ENCODE measurements at places on chromosomes 4 and X.

GRCh38 chr4:124868495-124868894, 156.0 kb upstream of the ANKRD50 start:
- DNase-seq: no peak

DNA sequence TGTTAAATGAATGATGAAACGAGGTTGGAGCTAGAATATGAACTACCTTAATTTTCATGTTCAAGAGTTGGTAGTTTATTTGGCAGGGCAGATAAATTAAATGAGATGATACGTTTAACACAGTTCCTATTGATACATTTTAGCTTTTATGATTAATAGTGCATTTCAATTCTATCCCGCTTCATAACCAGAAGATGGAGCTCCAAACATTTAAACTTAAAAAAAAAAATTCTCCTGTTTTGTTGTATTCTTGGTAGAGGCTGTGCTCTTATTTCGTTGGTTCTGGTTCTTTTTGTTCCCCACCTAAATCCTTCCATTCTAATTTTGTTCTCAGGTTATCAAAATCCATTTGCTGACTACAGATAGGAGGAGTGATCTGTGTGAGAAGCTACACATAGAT, 71.8 kb upstream of the PTPN13 start:
- DNase-seq: no peak

DNA sequence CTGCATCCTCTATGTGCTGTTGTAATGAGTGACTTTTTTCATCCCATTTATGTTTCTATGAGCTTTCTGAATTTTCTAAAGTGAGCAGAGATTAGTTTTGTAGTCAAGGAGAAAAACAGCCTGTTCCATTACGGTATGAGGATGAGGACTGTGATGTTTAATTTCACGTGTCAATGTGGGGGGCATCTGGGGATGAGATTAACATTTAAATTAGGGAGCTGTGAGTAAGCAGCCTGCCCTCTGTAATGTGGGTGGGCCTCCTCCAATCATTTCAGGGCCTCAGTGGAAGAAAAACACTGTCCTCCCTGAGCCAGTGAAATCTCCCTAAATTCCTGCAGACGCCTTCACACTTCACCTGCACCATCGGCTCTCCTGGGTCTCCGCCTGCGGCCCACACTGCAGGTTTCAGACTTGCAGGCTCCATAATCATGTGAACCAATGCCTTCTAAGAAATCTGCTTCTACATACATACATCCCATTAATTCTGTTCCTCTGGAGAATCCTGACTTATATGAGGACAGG, 121.7 kb downstream of the AFAP1 start:
- no peak for DNase-seq

GRCh38 chr4:98434816-98435215, 173.6 kb downstream of the RAP1GDS1 start:
- no peak for DNase-seq

GRCh38 chr4:80276931-80277330, 10.5 kb downstream of the FGF5 start:
- DNase-seq: no peak

DNA sequence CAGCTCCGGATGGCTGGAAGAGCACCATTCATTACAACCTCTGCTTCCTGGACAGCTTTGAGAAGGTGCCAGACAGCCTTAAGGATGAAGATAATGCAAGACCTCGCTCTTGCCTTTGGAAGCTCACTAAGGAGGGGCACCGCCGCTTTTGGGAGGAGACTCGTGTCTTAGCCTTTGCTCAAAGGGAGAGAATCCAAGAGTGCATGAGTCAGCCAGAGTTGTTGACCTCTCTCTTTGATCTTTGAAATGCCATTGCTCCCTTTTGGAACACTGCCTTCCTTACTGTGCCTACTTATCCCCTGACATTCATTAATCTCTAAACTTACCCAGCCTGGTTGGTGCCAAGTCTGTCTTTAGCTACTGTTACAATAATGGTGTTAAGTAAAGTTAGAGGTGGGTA, 1.2 kb downstream of the FOXR2 start:
- no peak for DNase-seq

GRCh38 chr4:122744229-122744628, 11.7 kb downstream of the BBS12 start:
- DNase-seq: no peak

- no peak for DNase-seq
Observed at GRCh38 chr4:122005064-122005755, 53.4 kb upstream of the TRPC3 start.

GRCh38 chrX:40938423-40938822, 146.8 kb upstream of the USP9X start:
- no peak for DNase-seq
